ENCODE measurements at places on chromosomes 16 and 17.

GRCh38 chr16:49504626-49505025 lies 131.0 kb downstream of the C16orf78 start:
- DNase-seq, result no peak

- no peak for DNase-seq
Measured at GRCh38 chr16:84979516-84979915, 31.8 kb downstream of the ZDHHC7 start.

GRCh38 chr17:50508573-50509460 lies 578 bp downstream of the MYCBPAP start:
- no peak for DNase-seq

GRCh38 chr16:17305694-17306093 lies 165.1 kb downstream of the XYLT1 start:
- DNase-seq, result no peak

DNA sequence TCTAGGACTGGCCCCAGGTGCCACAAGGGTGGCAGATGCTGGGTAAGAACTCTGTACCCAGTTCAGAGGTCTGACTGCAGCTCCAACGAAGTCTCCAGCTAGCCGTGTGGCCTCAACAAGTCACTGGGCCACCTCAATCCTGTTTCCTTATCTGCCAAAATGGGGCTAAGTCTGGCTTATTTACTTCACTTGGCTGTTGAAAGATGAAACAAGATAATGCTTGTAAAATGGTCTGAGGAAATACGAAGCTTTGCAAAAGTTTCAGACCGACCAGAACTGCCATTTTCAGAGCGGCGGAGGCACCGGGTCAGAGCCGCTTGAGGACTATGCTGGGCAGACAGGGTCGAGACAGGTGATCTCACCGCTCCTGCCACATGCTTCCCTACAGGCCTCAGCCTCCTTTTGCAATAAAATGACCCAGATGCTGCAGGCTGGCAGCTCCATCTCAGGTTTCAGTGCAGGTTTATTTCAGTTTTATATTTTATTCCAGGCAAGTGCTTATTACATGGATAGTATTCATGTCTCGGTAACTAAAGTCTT lies 17.2 kb downstream of the MNT start:
- no peak for DNase-seq

- no peak for DNase-seq
Measured at GRCh38 chr17:77436058-77436442, 295.3 kb downstream of the SEC14L1 start.

DNA sequence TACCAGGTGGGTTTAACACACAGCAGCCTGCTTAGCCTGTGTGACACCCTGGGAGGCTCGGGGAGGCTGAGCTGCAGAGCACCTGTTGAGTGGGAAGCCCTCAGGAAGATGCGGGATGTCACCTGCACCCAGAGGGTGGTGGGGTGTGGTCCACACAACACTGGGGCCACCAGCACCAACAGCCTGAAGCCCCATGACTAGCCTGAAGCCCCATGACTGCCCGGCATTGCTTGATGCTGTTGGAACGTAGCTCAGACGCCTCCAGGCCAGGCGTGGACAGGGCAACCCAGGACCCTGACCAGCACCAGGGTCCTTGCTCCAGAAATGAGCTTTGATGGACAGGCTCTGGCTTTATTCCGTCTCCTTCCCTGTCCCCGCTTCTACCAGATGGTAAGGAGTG lies 76.3 kb upstream of the ZNF469 start:
- no peak for DNase-seq

- no peak for DNase-seq
Measured at GRCh38 chr17:74825952-74826719, 33.5 kb downstream of the GRIN2C start.

- DNase-seq, result no peak
Measured at GRCh38 chr17:48388955-48389743, 40.9 kb downstream of the SKAP1 start.

DNA sequence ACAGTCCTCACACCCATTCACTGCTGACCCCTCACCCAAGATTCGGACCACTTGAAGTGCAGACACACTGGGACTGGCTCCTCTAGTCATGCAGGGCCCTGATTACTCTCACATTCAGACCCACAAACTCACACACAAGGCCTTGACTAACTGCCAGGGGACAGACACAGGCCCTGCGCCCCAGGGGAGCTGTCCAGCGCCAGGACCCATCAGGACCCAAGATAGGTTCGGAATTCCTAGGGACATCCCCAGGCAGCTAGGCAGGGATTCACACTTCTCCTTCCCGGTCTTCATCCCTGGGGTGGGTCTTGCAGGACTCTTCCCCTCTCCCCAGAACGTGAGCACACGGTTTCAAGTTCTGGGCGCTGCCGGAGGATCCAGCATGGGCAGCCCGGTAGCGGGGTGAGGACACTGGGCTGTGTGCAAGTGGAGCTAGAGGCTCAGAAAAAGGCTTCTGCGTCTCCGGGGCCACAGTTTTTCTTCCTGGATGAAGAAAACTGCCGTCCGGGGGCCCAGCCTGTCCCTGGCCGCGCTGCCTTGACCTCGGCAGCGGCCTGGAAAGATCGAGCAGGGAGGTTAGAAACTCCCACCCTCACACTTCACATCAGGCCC lies 1.6 kb downstream of the SEZ6 start:
- DNase-seq, result no peak

GRCh38 chr17:82978765-82979349 lies 100.6 kb upstream of the METRNL start:
- no peak for DNase-seq
